T-helper 1 cell (primary cell): ENCODE measurements at places on chromosomes 13 and 19.

DNA sequence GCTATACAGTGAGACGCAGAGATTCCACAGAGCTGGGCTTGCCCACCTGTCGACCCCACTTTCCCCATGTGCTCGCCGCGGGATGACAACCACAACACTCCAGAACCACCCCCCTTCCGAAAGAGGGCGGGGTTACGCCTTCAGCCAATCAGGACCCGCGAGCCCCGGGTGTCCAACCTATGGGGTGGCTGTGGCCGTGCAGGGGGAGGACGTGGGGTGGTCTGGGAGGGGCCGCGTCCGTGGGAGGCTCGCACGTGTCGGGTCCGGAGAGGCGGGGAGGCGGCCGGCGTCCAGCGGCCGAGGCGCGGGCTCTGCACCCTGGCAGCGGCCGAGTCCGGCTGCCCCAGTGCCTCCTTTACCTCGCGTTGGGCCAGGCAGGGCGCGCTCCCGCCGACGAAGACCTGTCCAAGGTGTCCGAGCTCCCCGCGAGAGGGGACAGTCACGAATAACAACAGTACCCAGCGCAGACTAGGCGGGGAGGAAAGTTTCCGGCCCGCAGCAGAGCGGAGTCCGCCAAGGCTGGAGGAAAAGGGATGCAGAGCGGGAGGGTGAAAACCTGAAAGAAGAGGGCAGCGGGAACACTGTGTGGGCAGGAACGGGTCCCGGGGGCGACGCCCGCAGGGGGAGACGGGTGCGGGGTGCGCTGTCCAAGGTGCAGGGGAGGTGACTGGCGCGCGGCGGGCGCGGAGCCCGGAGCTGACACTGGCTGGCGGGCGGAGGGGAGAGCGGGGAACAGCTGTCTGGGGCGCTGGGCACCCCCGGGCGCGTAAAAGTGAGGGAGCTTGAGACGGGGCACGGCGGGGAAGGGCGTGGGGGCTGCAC lies 911 bp downstream of the ENOX1 start:
- DNase-seq: no peak

- DNase-seq: no peak
Observed at GRCh38 chr19:30276011-30276882, 95.9 kb upstream of the ZNF536 start.

GRCh38 chr19:48853483-48853882 lies 14.9 kb downstream of the PLEKHA4 start:
- no peak for DNase-seq

- no peak for DNase-seq
Observed at GRCh38 chr13:30722361-30722760, 13.0 kb upstream of the ALOX5AP start.
